ENCODE measurements at places on chromosomes 3 and 15. TPM values are rescaled to one million over a fixed set of nuclear protein-coding genes. Genes with fewer than 3 reads are reported as not detected.
A peak's percentile ranks its signal among the peaks of the same experiment; 100 is the strongest.

GRCh38 chr3:30269751-30270445, 336.5 kb upstream of the TGFBR2 start:
- no peak for DNase-seq

- no peak for DNase-seq
These were observed 167.6 kb downstream of the ECT2 start for GRCh38 chr3:172918165-172918564.

- no peak for DNase-seq
These were observed 23.5 kb upstream of the SLC4A7 start for GRCh38 chr3:27507515-27508266.

GRCh38 chr3:115651087-115651486, 27.8 kb downstream of the GAP43 start:
- DNase-seq, result no peak

DNA sequence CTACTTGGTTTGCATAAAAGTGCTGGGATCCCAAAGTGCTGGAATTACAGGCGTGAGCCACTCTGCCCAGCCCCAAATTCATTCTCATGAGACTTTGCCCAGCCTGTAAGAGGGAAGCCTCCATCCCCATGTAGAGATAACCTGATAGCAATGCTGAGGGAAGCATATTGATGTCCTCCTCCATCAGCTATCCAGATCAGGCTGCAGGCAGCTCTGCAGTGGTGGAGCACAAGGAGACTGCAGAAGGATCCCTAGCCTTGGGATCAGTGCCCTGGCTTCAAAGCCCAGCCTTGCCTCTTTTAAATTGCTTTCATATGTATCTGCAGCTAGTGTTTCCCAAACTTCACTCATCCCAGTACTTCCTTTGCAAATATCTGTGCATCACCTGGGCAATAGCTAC, 32.7 kb downstream of the MECOM start:
- DNase-seq, result no peak

DNA sequence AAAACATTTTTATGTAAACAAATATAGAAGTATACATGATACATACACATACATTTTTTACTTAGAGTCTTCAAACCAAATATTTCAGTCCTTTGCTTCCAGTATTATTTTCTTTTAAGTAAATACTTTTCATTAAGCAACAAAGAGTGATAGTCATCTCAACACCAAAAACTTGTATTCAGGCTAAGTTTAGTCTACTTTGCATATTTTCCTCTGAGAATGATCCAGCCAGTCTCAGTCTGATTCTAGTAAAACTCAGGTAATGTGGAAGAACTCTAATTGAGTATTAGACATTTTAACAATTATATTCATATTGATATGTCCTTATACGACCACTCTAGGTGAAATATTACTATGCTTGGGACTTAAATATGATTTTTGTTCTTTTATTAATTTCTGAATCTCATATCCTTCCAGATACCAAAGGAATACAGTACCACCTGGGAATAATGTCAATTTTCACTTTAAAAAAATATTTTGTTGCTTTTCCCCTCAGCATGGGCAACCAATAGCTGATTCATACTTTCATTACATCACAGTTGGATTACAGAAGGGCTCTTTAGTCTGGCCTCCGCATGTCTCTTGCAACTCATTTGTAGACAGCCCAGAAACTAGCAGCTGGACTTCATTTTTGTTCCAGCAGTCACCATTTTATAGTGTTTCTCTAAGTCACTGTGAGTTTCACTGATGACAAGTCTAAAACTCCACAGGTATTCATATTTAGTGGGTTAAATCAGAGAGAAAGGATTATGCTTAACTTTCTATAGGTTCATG, 390.4 kb downstream of the ZBTB20 start:
- DNase-seq, result no peak

DNA sequence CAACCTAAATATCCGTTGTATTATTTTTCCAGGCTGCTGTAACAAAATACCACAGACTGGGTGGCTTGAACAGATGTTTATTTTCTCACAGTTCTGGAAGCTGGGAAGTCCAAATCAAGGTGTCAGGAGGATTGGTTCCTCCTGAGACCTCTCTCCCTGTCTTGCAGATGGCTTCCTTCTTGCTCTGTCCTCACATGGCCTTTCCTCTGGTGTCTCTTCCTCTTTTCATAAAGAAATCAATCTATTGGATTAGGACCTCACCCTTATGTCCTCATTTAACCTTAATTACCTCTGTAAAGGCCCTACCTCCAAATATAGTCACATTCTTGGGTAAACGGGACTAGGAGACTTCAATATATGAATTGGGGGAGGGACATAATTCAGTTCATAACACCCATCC, 89.2 kb upstream of the PLCL2 start:
- DNase-seq, result no peak

DNA sequence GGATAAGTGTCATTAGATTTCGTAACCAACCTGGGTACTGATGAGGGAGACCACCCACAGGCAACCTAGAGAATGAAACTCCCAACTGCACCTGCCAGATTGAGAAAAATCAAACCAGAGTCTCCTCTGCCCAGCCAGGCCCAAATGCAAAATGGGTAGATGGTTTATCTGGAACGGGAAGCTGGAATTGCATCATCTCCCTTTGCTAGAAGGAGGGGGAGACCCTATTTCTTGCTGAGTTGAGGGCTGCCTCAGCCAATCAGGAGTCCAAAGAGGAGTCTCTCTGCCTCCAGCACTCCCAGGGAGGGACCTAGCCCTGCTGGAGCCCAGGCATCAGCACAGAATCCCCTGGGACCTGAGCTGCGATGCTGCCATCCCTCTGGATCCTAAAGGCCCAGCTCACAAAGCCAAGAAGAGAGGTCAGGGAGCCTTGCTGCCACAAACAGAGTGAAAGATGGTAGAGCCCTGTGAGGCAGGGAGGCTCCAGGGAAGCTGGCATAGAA, 8.1 kb downstream of the RMDN3 start:
- no peak for DNase-seq

- DNase-seq, result peak; percentile 38
These were observed 30.5 kb downstream of the OXSM start for GRCh38 chr3:25820366-25820765.

- DNase-seq, result peak; percentile 95
These were observed 9.9 kb downstream of the DISP2 start for GRCh38 chr15:40367686-40368611.

DNA sequence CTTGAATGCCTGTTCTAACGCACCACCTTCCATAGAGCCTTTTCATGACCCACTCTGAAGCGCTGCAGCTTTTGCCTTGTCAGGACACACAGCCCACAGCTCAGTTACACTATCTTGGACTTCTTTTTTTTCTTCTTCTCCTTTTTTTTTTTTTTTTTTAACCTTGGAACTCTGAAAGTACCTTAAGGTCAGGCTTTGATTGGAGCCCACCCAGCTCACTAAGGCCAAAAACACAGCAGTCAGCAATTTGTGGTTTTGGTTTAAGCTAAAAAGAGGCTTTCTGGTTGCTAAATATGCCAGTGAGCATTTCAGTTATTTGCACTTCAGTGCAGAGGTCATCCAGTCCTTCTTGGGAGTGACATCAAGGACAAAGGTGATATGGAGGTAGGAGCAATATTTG, 1.7 kb downstream of the SLC25A20 start:
- no peak for DNase-seq

DNA sequence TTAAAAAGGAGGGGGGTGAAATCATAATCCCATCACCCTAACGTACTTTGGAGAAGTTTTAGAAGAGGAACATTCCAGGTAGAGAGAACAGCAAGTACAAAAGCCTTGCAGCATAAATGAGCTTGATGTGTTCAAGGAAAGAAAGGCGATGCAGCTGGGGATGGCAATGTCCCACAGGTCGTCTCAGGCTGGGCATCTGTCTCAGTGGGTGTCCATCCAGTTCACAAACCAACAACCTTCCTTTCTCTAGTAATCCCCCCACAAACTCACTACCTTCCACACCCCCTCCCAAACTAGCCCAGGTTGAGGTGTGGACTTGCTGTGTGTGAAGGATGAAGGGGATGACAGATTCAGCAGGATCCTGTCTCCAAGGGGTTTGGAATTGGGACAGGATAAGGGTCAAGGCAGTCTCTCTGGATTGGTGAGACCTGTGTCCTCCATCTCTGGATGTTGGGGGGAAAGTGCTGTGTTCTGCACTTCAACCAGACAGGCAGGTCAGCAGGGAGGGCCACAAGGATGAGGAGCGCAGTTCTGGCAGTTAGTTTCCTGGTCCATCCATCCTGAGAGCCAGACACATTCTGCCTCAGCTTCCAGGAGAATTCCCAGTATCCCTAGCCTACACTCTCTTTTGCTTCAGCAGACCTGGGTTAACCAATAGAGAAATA, 1.7 kb upstream of the ESYT3 start:
- DNase-seq, result no peak

- no peak for DNase-seq
These were observed 142.0 kb upstream of the PDZRN3 start for GRCh38 chr3:73766599-73767381.

DNA sequence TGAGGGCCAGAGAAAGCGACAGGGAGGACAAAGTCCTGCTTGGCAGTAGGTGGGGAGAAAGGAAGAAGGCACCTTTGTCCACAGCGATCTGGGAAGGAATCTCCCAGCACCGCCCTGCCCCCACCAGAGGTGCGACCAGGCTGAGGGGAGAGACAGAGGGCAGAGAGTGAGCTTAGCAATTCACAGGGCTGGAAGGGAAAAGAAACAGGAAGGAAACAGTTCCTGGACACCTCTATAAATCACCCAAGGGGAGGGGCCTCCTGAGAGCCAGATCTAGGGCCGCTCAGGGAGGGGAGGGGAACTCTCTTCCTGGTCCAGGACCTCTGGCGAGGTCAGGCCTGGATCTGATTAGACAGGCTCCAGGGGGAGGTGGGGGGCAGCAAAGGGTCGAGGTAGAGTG, 35.4 kb downstream of the RNU5B-1 start:
- DNase-seq, result no peak

DNA sequence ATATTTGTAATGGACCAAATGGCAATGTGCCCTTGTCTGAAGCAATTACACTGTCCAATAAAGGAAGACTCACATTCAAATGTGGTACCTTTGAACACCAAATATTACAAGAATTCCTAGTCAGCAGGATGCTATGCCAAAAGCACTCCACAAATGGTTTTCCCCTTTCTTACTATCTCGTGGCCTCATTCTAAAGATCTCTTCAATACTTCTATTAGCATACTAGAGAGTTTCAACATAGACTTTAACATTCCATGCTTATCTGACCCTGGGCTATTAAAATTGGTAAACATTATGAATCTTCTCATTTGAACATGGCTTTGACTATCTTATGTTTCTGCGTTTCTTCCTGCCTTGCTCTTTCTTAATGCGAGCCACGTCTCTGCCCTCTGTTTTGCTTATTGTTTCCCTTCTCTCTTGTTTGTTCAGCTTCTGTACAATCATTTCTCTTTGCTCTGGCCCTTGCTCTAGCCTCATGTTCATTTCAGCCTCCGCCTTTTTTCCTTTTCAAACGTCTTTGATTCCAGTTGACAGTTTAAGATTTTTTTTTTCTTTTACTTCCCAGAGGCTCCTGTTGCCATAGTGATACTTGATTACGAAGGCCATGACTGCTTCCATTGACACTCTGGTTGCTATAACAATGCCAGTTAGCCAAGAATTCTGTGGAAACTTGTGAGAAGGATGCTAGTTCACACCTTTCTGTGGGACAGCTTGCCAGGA, 49.5 kb upstream of the SLC9A9 start:
- no peak for DNase-seq

DNA sequence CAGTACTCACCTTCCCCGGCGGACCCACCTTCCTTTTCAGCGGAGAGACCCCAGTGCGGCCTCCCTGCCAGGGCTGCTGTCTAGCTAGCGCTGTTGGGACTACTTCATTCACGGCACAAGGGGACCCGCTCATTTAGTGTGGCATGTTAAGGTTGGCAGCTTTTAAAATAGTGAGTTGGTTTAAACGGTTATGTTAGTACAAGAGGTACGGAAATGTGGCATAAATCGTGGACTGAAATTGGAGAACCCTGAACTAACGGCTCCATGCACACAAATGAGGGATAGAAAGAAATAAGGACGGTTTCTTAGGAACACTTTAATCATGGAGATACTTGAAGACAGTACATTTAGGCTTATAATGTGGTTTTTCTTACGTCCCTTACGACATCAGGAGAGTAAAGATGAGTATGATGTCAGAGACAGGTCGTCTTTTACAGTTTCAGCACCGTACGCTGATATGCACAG, 752 bp downstream of the CEP63 start:
- DNase-seq, result no peak

DNA sequence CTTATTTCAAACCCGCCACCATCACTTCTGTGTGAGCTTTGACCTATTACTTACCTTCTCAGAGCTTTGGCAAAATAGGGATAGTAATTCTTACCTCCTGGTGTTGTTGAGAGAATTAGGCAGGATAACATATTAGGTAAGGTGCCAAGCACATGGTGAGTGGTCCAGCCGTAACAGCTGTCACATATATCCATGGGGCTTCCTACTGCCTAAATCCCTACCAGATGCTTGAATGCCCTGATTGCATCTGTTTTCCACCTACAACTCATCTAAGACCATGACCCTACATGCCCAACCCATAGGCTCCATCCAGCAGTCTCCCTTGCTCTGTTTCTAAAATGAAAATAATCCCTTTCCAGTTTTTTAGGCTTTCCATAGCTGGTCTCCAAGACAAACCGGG, 162.3 kb upstream of the NR2E3 start:
- no peak for DNase-seq

- DNase-seq, result no peak
These were observed 13.5 kb downstream of the HIGD1A start for GRCh38 chr3:42790714-42791229.

GRCh38 chr3:105315815-105316214, 50.9 kb upstream of the ALCAM start:
- no peak for DNase-seq

GRCh38 chr3:71127052-71127831, 456.3 kb downstream of the FOXP1 start:
- no peak for DNase-seq

- DNase-seq, result no peak
These were observed 14.7 kb downstream of the STAB1 start for GRCh38 chr3:52509753-52510328.

GRCh38 chr3:12303534-12303933, 14.7 kb downstream of the PPARG start:
- DNase-seq, result no peak

GRCh38 chr15:73114064-73114463, 61.8 kb downstream of the NEO1 start:
- peak; percentile 61 for DNase-seq

DNA sequence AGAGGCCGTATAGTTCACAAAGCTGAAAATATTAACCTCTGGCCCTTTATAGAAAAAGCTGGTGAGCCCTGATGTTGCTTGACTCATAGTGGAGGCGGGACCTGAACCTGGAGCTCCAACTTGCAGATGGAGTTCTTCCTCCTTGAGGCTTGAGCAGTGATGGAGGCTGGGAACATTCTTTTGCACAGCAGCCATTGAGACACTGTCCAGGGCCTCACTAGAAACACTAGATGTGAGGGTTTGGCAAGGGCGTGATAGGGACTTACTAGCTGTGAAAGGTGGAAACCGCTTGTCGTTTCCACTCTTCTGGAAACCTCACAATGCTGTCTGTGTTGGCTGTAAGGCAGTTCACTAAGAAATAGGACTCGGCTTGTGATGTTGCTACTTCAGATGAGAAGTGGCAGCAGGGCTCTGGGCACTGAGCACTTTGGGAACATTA, 12.5 kb downstream of the SMAD6 start:
- DNase-seq, result no peak

KNG1 gene
- total RNA-seq, result not detected

GPR62 gene
- 0.33 TPM for total RNA-seq

SLC28A2 gene
- not detected for total RNA-seq

RTP1 gene
- 6.6 TPM for total RNA-seq

HHLA2 gene
- not detected for total RNA-seq

ACOX2 gene
- 0.85 TPM for total RNA-seq

A4GNT gene
- total RNA-seq, result not detected

DMXL2 gene
- 13.9 TPM for total RNA-seq

CCDC191 gene
- total RNA-seq, result 0.68 TPM

NIPA2 gene
- 79.3 TPM for total RNA-seq

CKMT1A gene
- total RNA-seq, result 35.5 TPM

CASR gene
- total RNA-seq, result 0.02 TPM

FBXW12 gene
- 0.59 TPM for total RNA-seq

GOLGA8G gene
- total RNA-seq, result not detected

Measured in H9 (cell line).